ENCODE measurements at places on chromosomes 16 and 17.

DNA sequence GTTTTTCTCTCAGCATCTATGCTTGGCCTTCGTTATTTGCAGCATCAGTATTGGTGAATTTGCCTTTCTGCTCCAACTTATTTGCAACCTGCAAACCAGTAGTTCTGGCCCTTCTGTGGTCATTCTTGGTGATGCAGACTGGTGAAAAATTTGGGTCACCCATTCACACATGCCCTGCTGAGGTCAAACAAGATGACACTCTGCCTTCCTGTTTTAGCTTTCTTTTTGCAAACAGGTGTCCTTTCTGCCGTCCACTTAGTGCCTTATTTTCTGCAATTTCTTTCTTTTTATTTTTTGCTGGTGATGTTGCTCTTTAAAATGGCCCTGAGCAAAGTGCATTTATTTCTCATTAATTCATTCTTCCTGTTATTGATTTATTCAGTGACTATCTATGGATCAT, 31.3 kb downstream of the PLCG2 start:
- no peak for DNase-seq

- no peak for DNase-seq
Measured at GRCh38 chr16:12217341-12217740, 240.8 kb downstream of the SNX29 start.

GRCh38 chr17:40112718-40113109, 9.1 kb upstream of the MSL1 start:
- no peak for DNase-seq

GRCh38 chr17:56821847-56822534, 11.7 kb downstream of the C17orf67 start:
- no peak for DNase-seq

DNA sequence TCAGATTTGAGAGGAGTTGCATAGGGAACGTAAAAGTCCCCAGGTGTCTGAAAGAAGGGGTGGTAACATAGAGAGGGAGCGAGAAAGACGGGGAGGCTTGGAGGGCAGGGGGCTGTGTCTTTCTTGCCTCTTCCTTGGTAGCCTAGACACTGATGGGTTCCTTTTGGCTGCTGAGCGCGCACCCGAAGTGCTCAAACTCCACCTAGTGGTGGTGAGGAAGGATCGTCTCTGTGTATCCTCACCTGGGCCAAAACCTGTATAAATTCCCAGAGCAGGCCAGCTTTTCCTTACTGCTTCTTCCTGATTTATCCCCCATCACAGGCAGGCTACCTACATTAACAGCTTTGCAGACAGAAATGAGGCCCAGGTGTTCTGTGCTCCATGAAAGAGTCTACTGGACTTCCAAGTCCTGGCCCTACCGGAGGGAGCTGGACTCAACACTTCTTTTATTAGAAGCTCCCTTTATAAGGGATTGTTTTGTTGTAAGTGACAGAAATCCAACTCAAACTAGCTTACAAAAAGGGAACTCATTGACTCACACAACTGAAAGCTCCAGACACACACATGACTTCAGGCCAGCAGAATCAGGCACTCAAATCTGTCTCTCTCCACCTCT, 5.5 kb upstream of the SLC25A35 start:
- DNase-seq = peak; percentile 42

DNA sequence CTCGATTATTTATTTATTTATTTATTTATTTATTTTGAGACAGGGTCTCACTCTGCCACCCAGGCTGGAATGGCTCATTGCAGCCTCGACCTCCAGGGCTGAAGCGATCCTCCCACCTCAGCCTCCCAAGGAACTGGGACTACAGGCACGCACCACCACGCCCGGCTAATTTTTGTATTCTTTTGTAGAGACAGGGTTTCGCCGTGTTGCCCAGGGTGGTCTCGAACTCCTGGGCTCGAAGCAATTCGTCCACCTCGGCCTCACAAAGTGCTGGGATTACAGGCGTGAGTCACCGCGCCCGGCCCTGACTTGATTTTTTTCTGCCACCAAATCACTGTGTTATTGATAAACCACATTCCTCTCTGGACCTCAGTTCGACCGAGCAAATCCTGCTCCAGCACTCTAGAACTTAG, 758 bp upstream of the RPL23A start:
- no peak for DNase-seq

DNA sequence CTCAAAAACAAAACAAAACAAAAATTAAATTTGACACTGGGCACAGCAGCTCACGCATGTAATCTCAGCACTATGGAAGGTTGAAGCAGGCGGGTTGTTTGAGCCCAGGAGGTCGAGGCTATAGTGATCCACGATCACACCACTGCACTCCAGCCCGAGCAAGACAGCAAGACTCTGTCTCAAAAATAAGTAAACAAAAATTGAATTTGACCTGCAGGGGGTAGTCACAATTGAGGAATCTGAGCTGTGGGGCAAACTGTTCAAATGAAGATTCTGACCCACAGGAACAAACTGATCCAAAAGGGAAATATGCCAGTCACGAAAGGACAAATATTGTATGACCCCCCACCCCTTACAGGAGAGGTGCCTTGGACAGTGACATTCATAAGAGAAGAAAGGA, 29.8 kb downstream of the ANKRD11 start:
- DNase-seq = no peak

- DNase-seq = no peak
Measured at GRCh38 chr16:57993438-57993837, 7.0 kb downstream of the ZNF319 start.

DNA sequence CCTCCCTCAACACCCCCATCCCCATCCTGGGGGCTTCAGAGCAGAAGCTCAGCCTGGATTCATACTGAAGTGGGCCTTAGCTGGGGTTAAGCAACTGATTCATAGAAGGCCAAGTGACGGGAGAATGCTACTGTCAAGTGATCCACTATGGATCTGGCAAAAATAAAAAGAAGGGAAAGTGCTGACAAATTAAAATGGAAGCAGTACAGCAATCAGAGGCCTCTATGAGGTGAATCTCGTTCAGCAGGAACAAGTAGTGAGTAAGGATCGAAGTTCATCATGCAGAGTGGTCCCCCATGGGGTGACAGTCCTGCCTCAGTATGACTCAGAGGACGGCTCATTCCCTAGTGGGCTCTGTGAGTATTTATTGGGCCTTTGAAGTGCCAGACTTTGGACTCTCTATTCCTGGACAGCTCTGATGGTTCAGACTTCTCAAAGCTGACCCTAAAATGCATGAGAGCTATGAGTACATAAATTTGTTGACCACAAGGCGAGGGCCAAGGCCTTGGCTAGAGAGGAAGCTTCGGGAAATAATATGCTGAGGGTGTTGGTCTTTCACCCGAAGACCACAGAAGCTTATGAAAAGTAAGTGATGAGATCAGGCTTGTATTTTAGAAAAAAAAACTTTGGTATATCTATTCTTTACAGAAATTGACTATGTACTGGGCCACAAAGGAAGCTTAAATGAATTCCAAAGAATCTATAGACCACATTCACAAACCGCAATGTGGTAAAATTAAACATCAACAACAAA, 5.3 kb upstream of the NSMCE1 start:
- DNase-seq = no peak

GRCh38 chr17:27237890-27238289, 56.0 kb upstream of the WSB1 start:
- DNase-seq = no peak

- DNase-seq = peak; percentile 62
Measured at GRCh38 chr17:15436473-15437302, 30.7 kb downstream of the CDRT4 start.

- DNase-seq = peak; percentile 5
Measured at GRCh38 chr16:55324285-55325079, 479 bp downstream of the IRX6 start.

DNA sequence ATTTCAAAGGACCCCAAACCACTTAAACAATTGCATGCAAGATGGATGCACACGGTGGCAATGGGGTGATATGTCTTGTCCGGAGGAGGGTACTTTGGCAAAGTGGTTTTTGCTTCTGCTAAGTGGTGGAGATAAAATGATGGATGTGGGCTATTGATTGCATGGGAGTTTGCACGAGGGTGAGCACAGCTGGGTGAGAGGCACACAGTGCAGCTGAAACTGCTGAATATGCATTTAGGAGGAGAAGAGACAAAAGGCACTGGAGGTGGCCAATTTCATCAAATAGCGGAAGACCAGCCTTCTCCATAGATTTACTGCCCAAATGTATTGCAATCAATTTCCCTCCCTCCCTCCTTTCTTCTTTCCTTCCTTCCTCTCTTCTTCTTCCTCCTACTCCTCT, 414.4 kb upstream of the EEF2KMT start:
- DNase-seq = no peak

GRCh38 chr16:85607796-85608514, 5.2 kb upstream of the GSE1 start:
- no peak for DNase-seq

GRCh38 chr17:50443505-50443974, 17.5 kb downstream of the ACSF2 start:
- no peak for DNase-seq

GRCh38 chr17:80930335-80931279, 61.0 kb upstream of the CHMP6 start:
- no peak for DNase-seq

- DNase-seq = no peak
Measured at GRCh38 chr17:55053855-55054254, 85.3 kb downstream of the STXBP4 start.

DNA sequence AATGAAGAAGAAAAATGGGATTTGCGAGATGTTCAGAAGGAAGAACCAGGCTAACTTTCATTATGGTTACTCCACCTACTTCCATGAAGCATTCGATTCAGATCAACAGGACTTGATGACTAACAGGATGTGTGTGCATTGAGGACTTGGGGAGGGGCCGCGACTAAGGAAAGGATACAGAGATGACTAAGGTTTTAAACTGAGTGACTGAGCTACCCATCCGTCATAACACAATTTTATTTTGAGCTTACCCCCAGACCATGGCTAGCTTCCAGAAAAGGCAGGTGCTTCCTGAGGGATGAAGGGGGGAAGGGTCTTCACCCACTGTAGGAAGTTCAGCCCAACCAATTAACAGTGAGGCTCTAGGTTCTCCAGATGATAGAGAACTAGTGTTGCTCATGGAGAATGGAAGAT, 2.5 kb upstream of the CDYL2 start:
- DNase-seq = no peak

GRCh38 chr17:74521701-74522201, 9.5 kb downstream of the CD300LB start:
- no peak for DNase-seq

GRCh38 chr16:70454222-70455034, at the start of gene FCSK:
Gene FCSK (plus strand): TSS chr16:70454595. CDS start chr16:70463191, 8,596 bp downstream.
- DNase-seq = peak; percentile 41

- DNase-seq = no peak
Measured at GRCh38 chr17:83203073-83203471, 123.7 kb downstream of the METRNL start.

- no peak for DNase-seq
Measured at GRCh38 chr16:49528866-49529288, 155.3 kb downstream of the C16orf78 start.

DNA sequence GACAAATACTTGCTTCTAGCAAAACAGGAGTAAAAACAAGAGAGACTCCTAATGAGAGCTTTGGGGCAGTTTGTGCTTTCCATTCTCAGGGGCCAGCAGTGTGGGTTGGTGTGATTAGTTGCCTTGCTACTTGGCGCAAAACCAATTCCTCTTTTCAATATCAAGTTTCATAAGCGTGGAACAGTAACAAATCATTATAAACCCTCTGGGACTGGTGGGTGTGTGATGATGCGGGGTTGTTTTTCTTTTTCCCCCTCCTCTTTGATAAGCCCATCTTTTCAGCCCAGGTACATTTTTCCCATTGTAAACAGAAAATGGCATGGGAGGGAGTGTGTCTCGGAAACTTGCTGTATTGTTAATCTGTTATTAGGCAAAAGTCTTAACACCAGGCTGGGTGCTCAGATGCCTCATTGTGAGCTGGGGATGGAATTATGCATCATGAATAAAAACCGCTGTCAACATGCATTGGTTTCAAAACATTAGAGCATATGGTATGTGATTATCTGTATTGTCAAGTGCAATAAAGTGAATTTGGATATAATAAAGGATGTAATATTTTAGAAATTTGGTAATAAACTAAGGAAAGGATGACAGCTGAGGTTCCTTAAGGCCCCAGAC, 166.4 kb downstream of the CCDC182 start:
- DNase-seq = no peak

DNA sequence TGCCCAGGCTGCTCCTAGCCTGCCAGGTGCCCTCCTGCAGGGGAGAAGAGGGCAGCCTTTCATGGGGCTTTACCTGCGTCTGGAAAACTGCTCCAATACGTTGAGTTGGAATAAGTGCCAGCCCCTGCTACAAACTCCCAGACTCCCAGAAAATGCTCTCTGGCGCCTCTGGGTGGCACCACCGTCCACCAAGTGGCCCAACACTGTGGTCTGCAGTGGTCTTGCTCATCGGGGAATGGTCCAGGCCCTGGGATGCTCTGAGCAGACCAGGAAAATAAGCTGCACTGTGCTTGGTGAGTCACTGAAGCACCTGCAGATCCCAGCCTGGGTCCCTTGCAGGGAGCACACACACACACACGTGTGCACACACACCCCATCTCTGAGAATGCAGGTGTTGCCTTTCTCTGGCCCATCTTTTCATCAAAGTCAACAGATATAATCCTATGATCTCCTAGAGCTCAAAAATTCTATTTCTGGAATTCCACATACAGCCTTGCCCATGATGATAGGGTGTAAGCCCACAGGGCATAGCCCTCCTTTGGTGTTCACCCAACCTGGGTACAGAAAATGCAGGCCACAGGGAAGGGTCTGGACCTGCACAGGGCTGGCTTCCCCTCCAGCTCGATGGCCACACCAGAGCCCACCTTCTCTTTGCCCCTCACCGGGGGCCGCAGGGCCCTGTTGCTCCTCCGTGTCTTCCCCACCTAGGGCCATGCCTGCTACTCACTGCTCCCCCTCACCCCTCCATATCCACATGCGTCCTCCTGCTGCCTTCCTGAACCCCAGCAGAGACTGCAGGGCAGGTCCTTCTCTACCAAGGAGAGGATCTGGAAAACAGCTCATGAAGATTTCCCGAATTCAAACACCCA, 20.5 kb downstream of the CDIP1 start:
- no peak for DNase-seq

GRCh38 chr16:57628008-57628781, at the start of gene ADGRG1:
Gene ADGRG1 (plus strand): TSS chr16:57628630. CDS start chr16:57650288, 21,658 bp downstream.
- DNase-seq = no peak

DNA sequence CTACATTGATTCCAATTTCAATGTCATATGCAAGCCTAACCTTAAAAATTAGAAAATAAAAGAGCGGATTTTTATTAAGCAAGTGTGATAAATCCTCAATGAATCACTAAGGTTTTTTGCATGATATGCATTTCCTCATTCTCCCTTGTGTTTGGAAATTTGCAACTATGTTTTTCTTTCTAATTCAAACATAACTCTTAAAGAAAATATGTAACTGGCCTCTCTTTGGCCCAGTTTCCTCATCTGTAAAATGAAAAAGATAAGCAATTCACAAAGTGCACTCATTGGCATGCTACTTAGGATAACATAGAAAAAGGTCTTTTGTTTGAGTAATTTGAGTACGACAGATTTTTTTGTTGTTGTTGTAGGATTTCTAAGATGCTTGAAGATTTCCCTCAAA, 295.5 kb downstream of the CDH11 start:
- no peak for DNase-seq

GRCh38 chr17:29149431-29150064, 30.6 kb downstream of the MYO18A start:
- no peak for DNase-seq

- DNase-seq = no peak
Measured at GRCh38 chr16:50407351-50407750, 38.6 kb upstream of the BRD7 start.

All from caudate nucleus (tissue), 63 donors.